ENCODE measurements at places on chromosomes 3 and 15. TPM values are rescaled to one million over a fixed set of nuclear protein-coding genes. Genes with fewer than 3 reads are reported as not detected.

GRCh38 chr3:74623261-74623836, 8.9 kb upstream of the CNTN3 start:
- H3K4me1 ChIP-seq: no peaks in the 10 kb centered on the region
- no peaks in the 10 kb centered on the region for H3K36me3 ChIP-seq
- no peak overlapping the region for H3K27ac ChIP-seq
- no peak overlapping the region for H3K4me3 ChIP-seq

NOX5 gene
- total RNA-seq: 0.10 TPM

IQCF5 gene
- total RNA-seq: not detected

GRCh38 chr3:95738045-95738444, 1076.3 kb upstream of the EPHA6 start:
- H3K27me3 ChIP-seq: no peaks in the 10 kb centered on the region
- no peaks in the 10 kb centered on the region for H3K36me3 ChIP-seq
- no peak for DNase-seq
- no peak overlapping the region for H3K27ac ChIP-seq

DNA sequence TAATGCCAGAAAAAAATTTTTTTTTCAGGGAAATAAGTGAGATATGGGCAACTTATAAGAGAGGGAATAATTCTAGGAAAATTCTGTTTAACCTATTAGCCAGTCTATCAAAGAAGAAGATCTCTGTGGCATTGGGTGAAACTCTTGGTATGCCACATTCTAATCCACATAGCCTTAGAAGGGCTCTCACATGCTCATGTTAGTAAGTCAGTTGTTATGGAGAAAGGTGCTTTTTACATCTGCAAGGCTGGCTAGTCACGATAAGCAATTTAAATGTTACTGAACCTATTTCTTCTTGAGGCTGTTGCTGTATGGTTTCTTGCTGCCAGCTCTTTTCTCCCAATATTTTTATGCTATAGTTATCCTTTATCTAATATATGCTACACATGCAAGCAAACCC, 89.9 kb upstream of the MAGI1 start:
- no peak overlapping the region for H3K27ac ChIP-seq
- H3K27me3 ChIP-seq: no peaks in the 10 kb centered on the region
- no peak overlapping the region for H3K4me3 ChIP-seq
- DNase-seq: no peak
- H3K36me3 ChIP-seq: no peaks in the 10 kb centered on the region

DNA sequence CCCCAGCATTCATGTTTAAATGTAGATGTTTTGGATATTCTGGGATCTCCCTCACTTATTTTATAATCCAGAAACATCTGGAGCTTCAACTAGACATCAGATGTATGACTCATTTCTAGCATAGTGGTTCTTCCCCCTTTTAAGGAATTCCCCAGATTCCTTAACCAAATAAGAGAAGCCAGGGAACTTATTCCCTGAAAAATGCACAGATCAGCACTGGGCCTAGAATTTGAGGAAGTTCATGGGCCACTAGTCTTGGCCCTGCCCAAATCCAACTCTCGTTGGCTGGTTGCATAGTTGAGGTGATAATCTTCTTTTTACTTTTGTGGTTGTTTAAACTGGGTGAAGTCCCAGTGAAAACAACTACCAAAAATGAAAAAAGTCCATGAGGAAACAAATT, 20.4 kb downstream of the RARRES1 start:
- no peak overlapping the region for H3K27ac ChIP-seq
- no peak overlapping the region for H3K4me3 ChIP-seq
- H3K27me3 ChIP-seq: no peaks in the 10 kb centered on the region
- DNase-seq: no peak

TM4SF4 gene
- total RNA-seq: 0.86 TPM

DNA sequence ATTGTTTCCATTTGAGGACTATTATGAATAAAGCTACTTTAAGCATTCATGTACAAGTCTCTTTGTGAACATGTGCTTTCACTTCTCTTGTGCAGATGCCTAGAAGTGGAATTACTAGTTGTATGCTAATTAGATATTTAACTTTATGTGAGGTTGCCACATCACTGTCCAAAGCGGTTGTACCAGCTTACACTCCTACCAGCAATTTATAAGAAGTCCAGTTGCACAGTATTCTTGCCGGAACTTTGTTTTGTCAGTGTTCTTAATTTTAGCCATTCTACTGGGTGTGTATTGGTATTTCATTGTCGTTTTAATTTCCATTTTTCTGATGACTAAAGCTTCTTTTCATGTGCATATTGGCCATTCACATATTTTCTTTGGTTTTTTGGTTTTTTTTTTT, 29.1 kb downstream of the SEMA3G start:
- peaks cover 10% of the 10 kb centered on the region for H3K4me1 ChIP-seq
- H3K27me3 ChIP-seq: no peaks in the 10 kb centered on the region
- DNase-seq: no peak
- H3K27ac ChIP-seq: no peak overlapping the region
- no peak overlapping the region for H3K4me3 ChIP-seq
- no peaks in the 10 kb centered on the region for H3K36me3 ChIP-seq

DNA sequence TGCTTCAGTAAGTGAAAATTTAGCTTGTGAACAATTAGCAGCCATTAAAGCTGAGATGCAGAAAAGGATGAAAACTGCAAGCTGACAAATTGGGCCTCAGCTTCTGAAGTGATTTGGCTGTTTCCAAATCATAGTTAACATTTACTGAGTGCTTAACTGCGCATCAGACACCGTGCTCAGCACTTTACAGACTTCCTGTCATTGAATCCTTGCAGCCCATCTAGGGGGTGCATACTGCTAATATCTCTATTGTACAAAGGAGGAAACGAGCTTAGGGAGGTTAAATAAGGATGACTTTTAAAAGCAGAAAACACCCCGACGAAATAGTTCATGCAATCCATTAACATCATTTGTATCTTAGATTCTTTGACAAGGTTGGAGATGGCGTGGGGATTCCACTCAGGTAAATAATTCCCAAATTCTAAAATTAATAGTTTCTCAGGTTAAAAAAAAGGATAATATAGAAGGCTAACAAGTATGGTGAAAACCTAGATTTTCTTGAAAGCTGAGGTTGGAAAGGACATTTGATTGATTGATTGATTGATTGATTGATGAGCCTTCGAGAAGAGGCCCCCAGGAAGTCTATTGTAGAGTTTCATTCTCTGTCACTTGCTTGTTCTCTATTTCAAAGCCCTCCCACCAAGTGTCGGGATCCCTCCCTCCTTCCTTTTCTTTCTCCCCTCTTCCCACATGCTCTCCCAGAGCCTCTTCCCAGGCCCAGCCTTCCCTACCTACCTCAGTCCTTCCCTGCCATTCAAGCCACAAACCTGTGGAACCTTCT, 23.5 kb upstream of the EPHB3 start:
- H3K27ac ChIP-seq: no peak overlapping the region
- H3K36me3 ChIP-seq: no peaks in the 10 kb centered on the region
- no peaks in the 10 kb centered on the region for H3K27me3 ChIP-seq
- H3K4me3 ChIP-seq: no peak overlapping the region
- H3K4me1 ChIP-seq: no peaks in the 10 kb centered on the region
- DNase-seq: no peak

SLC2A2 gene
- not detected for total RNA-seq

DNA sequence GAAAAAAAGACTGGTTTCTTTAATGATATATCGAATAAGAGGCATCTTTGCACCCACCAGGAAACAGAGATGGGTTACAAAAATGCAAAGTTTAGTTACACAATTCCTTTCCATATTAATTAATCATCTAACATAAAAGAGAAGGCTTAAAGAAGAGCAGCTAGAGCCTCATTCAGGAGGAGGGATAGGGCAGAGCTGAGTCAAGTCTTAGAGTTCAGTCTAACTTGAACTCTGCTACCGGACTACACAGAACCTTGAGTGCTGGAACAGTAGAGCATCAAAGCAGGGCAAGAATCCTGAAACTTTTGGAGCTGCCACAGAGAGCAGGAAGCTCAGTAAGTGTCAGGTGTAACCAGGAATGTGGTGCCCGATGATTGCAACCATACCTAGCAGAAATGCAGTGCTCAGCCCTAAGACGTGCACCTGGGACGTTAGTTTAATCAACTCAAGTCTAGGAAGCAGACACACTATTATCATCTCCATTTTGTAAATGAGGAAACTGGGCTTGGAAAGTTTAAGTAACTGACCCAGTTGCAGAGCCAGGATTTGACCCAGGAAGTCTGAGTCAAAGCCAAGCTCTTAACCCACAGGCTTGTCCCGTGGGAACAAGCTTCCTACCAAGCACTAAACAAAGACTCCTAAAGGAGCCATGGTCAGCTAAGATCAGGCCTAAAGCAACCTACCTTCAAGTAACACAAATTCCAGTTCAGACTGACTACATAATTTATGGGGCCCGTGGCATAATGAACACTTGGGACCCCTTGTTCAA, 187.4 kb downstream of the FOXP1 start:
- DNase-seq: no peak
- H3K36me3 ChIP-seq: no peaks in the 10 kb centered on the region
- H3K27ac ChIP-seq: no peak overlapping the region
- no peaks in the 10 kb centered on the region for H3K27me3 ChIP-seq
- peaks cover 53% of the 10 kb centered on the region for H3K4me1 ChIP-seq

CFAP161 gene
- not detected for total RNA-seq

PCSK6 gene
- 2.2 TPM for total RNA-seq

GRCh38 chr3:141557961-141558706, 71.3 kb downstream of the RASA2 start:
- peaks cover 55% of the 10 kb centered on the region for H3K36me3 ChIP-seq
- H3K27me3 ChIP-seq: no peaks in the 10 kb centered on the region
- H3K27ac ChIP-seq: peak overlapping the region; percentile 33
- no peak for DNase-seq

C2CD4B gene
- not detected for total RNA-seq

DNA sequence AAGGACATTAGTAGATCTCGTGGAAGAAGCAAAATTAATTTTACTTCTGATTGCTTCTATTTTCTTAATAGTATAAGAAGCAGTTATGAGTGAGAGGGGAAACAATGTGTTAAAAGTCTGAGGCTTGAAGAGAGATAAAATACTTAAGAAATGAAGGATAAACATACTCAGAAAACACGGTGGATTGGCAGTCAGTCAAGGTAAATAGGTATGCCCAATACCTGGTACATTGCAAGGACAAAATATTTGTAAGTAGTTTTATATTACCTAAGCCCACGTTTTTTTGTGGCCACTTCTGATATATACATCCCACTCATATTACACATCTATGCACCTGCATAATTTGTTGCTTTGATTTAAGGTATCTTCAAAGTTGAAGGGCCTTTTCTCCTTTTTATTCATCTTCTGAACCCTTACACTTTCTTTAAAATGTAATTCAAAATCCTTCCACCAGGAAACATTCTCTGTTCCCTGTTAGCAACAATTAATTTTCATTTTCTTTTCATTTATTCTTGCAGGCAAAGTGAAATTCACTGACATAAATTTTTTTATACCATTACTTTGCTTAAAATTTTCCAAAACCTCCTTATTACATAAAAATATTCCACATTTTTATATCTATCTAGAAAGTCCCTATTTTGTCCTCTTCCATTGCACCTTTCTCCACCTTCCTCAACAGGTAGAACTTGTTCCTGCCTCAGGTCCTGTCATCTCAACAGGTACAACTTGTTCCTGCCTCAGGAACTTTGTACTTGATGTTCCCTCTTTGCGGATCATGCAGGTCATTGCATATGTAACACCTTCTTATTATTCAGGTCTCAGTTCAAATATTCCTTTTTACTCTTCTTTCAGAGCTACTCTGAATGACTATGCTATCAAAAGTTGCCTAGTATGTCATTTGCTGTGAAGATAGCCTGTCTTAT, 755.7 kb upstream of the ALCAM start:
- H3K4me1 ChIP-seq: no peaks in the 10 kb centered on the region
- no peak overlapping the region for H3K4me3 ChIP-seq
- DNase-seq: no peak
- no peaks in the 10 kb centered on the region for H3K27me3 ChIP-seq
- no peaks in the 10 kb centered on the region for H3K36me3 ChIP-seq
- no peak overlapping the region for H3K27ac ChIP-seq

- H3K36me3 ChIP-seq: no peaks in the 10 kb centered on the region
- H3K27me3 ChIP-seq: no peaks in the 10 kb centered on the region
- no peak overlapping the region for H3K4me3 ChIP-seq
- H3K27ac ChIP-seq: no peak overlapping the region
- no peak for DNase-seq
Measured at GRCh38 chr3:72973031-72973723, 23.4 kb upstream of the PPP4R2 start.

DNA sequence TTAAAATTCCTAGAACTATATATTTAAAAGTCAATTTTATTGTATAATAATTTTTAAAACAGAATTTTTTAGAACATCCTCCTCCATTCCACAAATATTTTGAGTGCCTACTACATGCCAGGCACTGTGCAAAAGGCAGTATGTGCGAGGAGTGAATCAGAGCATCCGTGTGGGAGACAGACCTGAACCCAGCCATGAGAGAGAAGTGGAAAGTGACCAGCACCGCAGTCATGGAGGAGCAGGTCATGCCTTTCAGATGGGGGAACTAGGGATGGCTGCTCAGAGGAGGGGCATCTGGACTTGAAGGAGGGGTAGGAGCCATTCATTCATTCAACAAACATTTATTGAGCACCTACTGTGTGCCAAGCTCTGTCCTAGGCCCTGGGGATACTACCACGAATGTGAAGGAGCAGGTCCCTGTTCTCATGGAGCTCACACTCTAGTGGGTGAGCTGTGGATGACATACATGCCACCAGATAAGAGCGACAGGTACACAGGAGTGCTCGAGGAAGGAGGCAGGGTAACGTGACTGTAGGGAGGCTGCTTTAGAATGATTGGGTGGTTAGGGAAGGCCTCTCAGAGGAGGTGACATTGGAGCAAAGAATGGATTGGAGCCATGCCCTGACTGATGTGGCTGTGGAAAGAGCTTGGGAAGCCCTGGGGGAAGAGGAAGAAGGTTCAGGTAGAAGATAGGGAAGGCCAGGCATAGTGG, 3.1 kb upstream of the CHRNA3 start:
- H3K4me1 ChIP-seq: no peaks in the 10 kb centered on the region
- no peak overlapping the region for H3K27ac ChIP-seq

COL6A5 gene
- not detected for total RNA-seq

TMCO5A gene
- not detected for total RNA-seq

GRCh38 chr3:156300929-156301840, 180.8 kb downstream of the KCNAB1 start:
- H3K4me3 ChIP-seq: no peak overlapping the region
- no peaks in the 10 kb centered on the region for H3K36me3 ChIP-seq
- H3K4me1 ChIP-seq: no peaks in the 10 kb centered on the region
- DNase-seq: no peak
- no peaks in the 10 kb centered on the region for H3K27me3 ChIP-seq

DNA sequence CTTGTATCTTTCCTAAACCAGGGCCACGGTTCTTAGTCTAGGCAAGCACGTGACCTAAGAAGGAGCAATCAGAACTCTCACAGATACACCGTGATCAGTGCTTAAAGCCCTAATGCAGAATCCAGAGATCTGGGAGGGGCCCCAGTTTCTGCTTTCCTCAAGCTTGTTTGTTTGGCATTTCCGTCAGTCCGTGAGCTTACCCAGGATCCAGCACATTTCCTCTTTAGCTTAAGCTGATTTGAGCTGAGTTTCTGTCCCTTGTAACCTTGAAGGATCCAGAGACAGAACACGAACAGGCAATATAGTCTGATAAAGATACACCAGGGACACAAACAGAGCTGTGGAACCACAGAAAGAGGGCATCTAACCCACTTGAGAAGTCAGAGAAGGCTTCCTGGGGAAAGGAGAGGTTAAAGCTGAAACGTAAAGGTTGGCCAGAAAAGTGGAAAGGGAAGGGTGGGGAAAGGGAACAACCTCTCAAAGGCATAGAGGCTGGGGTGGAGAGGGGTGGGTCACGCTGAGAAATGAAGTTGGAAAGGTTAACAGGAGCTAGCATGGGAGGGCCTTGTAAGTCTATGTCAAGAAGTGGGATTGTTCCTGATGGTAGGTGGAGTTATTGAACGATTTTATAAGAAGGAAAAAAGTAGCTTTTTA, 42.1 kb upstream of the RARB start:
- no peaks in the 10 kb centered on the region for H3K36me3 ChIP-seq
- no peak overlapping the region for H3K27ac ChIP-seq
- no peak for DNase-seq
- H3K4me3 ChIP-seq: no peak overlapping the region
- H3K27me3 ChIP-seq: no peaks in the 10 kb centered on the region

MST1 gene
- 12.6 TPM for total RNA-seq

Measured in T-cell (primary cell).